ENCODE measurements at places on chromosomes 11 and 22. TPM values are rescaled to one million over a fixed set of nuclear protein-coding genes. Genes with fewer than 3 reads are reported as not detected.

GRCh38 chr11:102757823-102758549, 22.4 kb downstream of the MMP10 start:
- H3K27ac ChIP-seq, result no peak overlapping the region
- peak; percentile 89 for DNase-seq
- H3K27me3 ChIP-seq, result peaks cover 19% of the 10 kb centered on the region

GRCh38 chr22:16847271-16847670, 22.1 kb upstream of the XKR3 start:
- H3K27me3 ChIP-seq, result no peaks in the 10 kb centered on the region
- H3K36me3 ChIP-seq, result no peaks in the 10 kb centered on the region
- H3K4me1 ChIP-seq, result no peaks in the 10 kb centered on the region
- no peak for DNase-seq

GRCh38 chr11:40023724-40024123, 1435.7 kb downstream of the LRRC4C start:
- H3K27me3 ChIP-seq, result no peaks in the 10 kb centered on the region
- H3K27ac ChIP-seq, result no peak overlapping the region
- no peaks in the 10 kb centered on the region for H3K4me1 ChIP-seq
- no peaks in the 10 kb centered on the region for H3K36me3 ChIP-seq
- no peak overlapping the region for H3K4me3 ChIP-seq

- H3K27ac ChIP-seq, result no peak overlapping the region
- H3K36me3 ChIP-seq, result no peaks in the 10 kb centered on the region
- no peaks in the 10 kb centered on the region for H3K4me1 ChIP-seq
- H3K27me3 ChIP-seq, result peaks cover 27% of the 10 kb centered on the region
- no peak overlapping the region for H3K4me3 ChIP-seq
These were observed 35.8 kb upstream of the UBASH3B start for GRCh38 chr11:122619757-122620156.

GRCh38 chr22:35631597-35631996, 14.5 kb upstream of the MB start:
- H3K4me3 ChIP-seq, result no peak overlapping the region
- H3K27me3 ChIP-seq, result no peaks in the 10 kb centered on the region
- peaks cover 9% of the 10 kb centered on the region for H3K4me1 ChIP-seq
- no peak overlapping the region for H3K27ac ChIP-seq

GRCh38 chr11:64331569-64332371, 8.2 kb upstream of the CCDC88B start:
- H3K4me1 ChIP-seq, result peaks cover 7% of the 10 kb centered on the region
- H3K4me3 ChIP-seq, result no peak overlapping the region
- H3K27ac ChIP-seq, result no peak overlapping the region
- H3K36me3 ChIP-seq, result no peaks in the 10 kb centered on the region

- peaks cover 14% of the 10 kb centered on the region for H3K4me1 ChIP-seq
- peaks cover 4% of the 10 kb centered on the region for H3K27me3 ChIP-seq
- no peaks in the 10 kb centered on the region for H3K36me3 ChIP-seq
- no peak overlapping the region for H3K27ac ChIP-seq
These were observed 1.2 kb downstream of the FOLR3 start for GRCh38 chr11:72136684-72137262.

- H3K4me1 ChIP-seq, result no peaks in the 10 kb centered on the region
- H3K27ac ChIP-seq, result no peak overlapping the region
- no peaks in the 10 kb centered on the region for H3K27me3 ChIP-seq
- no peak overlapping the region for H3K4me3 ChIP-seq
- DNase-seq, result peak; percentile 43
These were observed 44.9 kb upstream of the RBFOX2 start for GRCh38 chr22:36073476-36073875.

- DNase-seq, result peak; percentile 75
- peak overlapping the region; percentile 28 for H3K4me3 ChIP-seq
- H3K36me3 ChIP-seq, result no peaks in the 10 kb centered on the region
- peaks cover 25% of the 10 kb centered on the region for H3K4me1 ChIP-seq
These were observed 25.5 kb downstream of the SCGB1A1 start for GRCh38 chr11:62444236-62444833.

GRCh38 chr11:123187248-123187647, 7.8 kb downstream of the CLMP start:
- peak overlapping the region; percentile 97 for H3K27ac ChIP-seq
- H3K4me3 ChIP-seq, result no peak overlapping the region
- peaks cover 42% of the 10 kb centered on the region for H3K4me1 ChIP-seq
- peak; percentile 42 for DNase-seq
- H3K36me3 ChIP-seq, result peaks cover 52% of the 10 kb centered on the region
- H3K27me3 ChIP-seq, result no peaks in the 10 kb centered on the region

DNA sequence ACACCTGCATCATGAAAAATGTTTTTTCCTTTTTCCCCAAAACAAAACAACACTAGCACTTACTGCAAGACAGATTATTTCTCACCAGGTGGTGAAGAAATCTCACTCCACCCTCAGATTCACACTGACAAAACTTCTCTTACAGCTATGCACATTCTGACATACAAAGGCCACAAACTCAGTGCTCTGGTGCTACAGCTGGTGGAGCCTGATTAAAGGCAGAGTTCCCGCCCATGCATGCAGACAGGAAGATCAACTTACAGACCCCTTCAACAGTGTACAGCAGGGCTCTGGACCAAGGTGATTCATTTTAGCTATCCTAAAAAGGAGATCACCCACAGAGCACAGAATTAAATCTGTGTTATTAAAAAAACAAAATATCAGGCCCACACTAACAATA, 112.6 kb downstream of the CADM1 start:
- peak; percentile 31 for DNase-seq
- H3K27me3 ChIP-seq, result no peaks in the 10 kb centered on the region
- no peaks in the 10 kb centered on the region for H3K4me1 ChIP-seq
- no peak overlapping the region for H3K27ac ChIP-seq
- no peaks in the 10 kb centered on the region for H3K36me3 ChIP-seq
- no peak overlapping the region for H3K4me3 ChIP-seq

DNA sequence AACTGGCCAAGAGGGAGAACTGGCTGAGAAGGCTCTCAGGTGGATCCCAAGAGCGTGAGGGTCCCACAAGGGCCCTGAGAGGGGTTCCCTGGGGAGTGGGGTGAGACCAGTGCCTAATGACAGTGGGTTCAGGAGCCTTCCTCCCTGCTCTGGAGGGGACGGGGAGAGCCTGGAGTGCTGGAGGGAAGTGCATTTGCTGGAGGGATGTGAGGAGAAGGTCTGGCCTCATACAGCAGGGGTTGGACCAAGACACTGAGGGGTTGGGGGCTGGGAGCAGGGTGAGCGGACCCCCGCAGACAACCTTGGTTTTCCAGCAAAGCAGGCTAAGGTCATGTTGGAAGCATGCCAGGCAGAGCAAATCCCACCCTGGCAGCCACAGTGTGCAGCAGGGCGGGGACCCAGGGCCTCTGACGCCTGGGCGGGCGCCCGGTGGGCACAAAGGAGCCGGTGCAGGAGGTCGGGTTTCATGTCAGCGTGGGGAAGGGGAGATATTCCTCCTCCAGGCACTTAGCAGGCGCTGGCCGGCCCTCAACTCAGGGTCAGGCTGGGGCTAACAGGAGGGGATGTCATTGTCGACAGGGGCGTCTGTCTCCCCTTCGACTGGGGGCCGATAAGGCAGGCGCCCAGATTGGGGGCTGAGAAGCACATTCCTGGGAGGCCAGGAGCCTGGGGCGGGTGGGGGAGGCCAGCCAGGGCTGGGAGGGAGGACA, 3.1 kb upstream of the DERL3 start:
- peaks cover 17% of the 10 kb centered on the region for H3K4me1 ChIP-seq
- H3K4me3 ChIP-seq, result no peak overlapping the region
- DNase-seq, result no peak
- no peak overlapping the region for H3K27ac ChIP-seq
- peaks cover 3% of the 10 kb centered on the region for H3K36me3 ChIP-seq
- no peaks in the 10 kb centered on the region for H3K27me3 ChIP-seq

GRCh38 chr11:67376063-67376820, 2.8 kb upstream of the CLCF1 start:
- DNase-seq, result no peak
- peaks cover 3% of the 10 kb centered on the region for H3K36me3 ChIP-seq
- no peaks in the 10 kb centered on the region for H3K27me3 ChIP-seq
- H3K27ac ChIP-seq, result no peak overlapping the region
- peaks cover 30% of the 10 kb centered on the region for H3K4me1 ChIP-seq

DNA sequence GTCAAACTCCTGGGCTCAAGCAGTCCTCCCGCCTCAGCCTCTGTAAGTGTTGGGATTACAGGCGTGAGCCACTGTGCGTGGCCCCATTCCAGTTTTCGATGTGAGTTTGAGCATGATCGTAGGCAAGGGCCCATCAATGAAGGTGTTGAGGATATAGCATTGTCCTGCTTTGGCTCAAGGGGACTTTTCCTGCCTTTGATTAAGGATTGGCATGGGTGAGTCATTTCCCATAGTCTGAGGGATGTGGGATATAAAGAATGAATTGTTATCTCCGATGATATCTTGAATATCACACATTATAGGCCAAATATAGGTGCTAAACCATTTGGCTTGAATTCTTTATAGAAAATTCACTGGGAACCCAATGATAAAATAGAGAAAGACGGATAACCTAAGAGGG, 30.4 kb downstream of the STIM1 start:
- no peak overlapping the region for H3K27ac ChIP-seq
- H3K4me3 ChIP-seq, result no peak overlapping the region
- no peaks in the 10 kb centered on the region for H3K36me3 ChIP-seq
- no peaks in the 10 kb centered on the region for H3K27me3 ChIP-seq

GRCh38 chr11:56817661-56818060, 69.2 kb upstream of the OR9G4 start:
- no peak overlapping the region for H3K4me3 ChIP-seq
- no peaks in the 10 kb centered on the region for H3K36me3 ChIP-seq
- no peaks in the 10 kb centered on the region for H3K27me3 ChIP-seq

GRCh38 chr11:47236482-47236881, 12.1 kb downstream of the ACP2 start:
- peak; percentile 68 for DNase-seq
- H3K27me3 ChIP-seq, result no peaks in the 10 kb centered on the region
- H3K4me1 ChIP-seq, result peaks cover 14% of the 10 kb centered on the region
- peaks cover 46% of the 10 kb centered on the region for H3K36me3 ChIP-seq
- no peak overlapping the region for H3K4me3 ChIP-seq
- no peak overlapping the region for H3K27ac ChIP-seq

DNA sequence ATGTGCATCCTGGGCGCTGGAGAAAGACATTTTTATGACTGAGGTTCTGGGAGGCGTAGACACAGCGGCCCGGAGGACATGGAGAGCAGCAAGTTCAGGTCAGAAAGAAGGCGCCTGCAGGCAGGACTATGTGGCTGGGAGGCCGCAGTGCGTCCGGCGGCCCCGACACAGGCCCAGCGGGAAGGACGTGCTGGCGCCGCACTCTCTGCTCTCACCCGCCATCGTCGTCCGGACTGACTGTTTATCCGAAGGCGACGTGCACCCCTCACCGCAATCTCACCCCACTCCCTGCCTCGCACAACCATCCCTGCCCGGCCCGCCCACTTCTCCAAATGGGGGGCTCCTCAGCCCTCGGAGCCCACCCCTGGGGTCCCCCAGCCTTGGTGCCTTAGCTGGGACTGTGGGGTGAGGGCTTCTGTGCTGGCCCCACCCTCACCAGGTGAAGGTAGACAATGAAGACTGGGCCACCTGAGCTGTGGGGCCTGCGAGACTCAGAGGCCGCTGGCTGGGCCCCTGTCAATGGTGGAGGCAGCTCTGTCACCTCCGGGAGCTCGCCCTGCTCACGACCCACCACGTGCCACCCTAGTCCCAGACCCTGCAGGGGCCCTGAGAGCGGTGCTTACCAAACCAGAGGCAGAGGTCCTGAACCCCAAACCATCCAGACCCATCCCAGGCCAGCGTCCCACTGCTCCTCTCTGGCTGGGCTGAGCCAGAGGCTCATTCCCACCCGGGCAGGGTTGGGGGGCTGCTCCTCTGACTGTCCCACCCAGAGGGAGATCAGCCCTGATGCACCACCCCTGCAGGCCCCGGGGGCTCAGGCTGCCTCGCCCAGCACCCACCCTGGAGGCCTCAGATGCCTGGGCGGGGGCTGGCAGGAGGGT, 16.2 kb upstream of the MUC5B start:
- H3K36me3 ChIP-seq, result no peaks in the 10 kb centered on the region
- no peak overlapping the region for H3K27ac ChIP-seq
- peaks cover 10% of the 10 kb centered on the region for H3K27me3 ChIP-seq
- no peaks in the 10 kb centered on the region for H3K4me1 ChIP-seq

- no peak overlapping the region for H3K4me3 ChIP-seq
- no peaks in the 10 kb centered on the region for H3K27me3 ChIP-seq
- H3K27ac ChIP-seq, result no peak overlapping the region
- H3K4me1 ChIP-seq, result no peaks in the 10 kb centered on the region
- DNase-seq, result no peak
These were observed 519.5 kb upstream of the LRRC4C start for GRCh38 chr11:41978945-41979344.

DNA sequence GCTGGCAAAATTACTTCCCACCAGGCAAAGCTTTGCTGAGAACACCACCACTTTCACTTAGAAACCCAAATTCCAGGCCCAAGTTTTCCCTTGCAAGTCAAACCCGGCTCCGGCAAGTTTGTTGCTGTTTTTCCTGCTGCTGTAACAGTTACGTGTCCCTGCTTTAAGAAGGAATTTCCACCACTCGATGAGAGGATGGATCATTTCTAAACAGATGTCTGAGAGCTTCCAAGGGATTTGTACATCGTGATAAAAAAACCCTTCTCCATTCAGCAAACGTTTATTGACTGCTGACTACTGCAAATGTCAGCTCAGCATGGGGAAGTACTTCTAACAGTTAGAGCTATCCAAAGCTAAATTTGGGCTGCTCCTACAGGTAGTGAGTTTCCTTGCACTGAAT, 19.7 kb downstream of the P2RX3 start:
- H3K27me3 ChIP-seq, result peaks cover 37% of the 10 kb centered on the region
- H3K27ac ChIP-seq, result no peak overlapping the region
- peak; percentile 54 for DNase-seq
- H3K36me3 ChIP-seq, result no peaks in the 10 kb centered on the region

- H3K27me3 ChIP-seq, result no peaks in the 10 kb centered on the region
- no peak overlapping the region for H3K4me3 ChIP-seq
- no peak overlapping the region for H3K27ac ChIP-seq
- no peak for DNase-seq
These were observed 12.5 kb downstream of the OTUB1 start for GRCh38 chr11:63998558-63999348.

- no peak overlapping the region for H3K4me3 ChIP-seq
- H3K4me1 ChIP-seq, result peaks cover 10% of the 10 kb centered on the region
- H3K27ac ChIP-seq, result no peak overlapping the region
- no peak for DNase-seq
- no peaks in the 10 kb centered on the region for H3K36me3 ChIP-seq
These were observed 72.0 kb downstream of the MICAL3 start for GRCh38 chr22:17952273-17952801.

GRCh38 chr11:121091492-121092152, 9.4 kb upstream of the TECTA start:
- no peak overlapping the region for H3K27ac ChIP-seq
- no peak overlapping the region for H3K4me3 ChIP-seq
- H3K4me1 ChIP-seq, result no peaks in the 10 kb centered on the region
- no peak for DNase-seq

- H3K27ac ChIP-seq, result no peak overlapping the region
- H3K4me1 ChIP-seq, result peaks cover 10% of the 10 kb centered on the region
- peak; percentile 35 for DNase-seq
- H3K27me3 ChIP-seq, result no peaks in the 10 kb centered on the region
- no peaks in the 10 kb centered on the region for H3K36me3 ChIP-seq
These were observed 3.8 kb downstream of the USP47 start for GRCh38 chr11:11845551-11845950.

Gene LSP1
- 0.11 TPM for polyA plus RNA-seq

Gene MS4A12
- polyA plus RNA-seq, result not detected

Gene RAB36
- 4.0 TPM for polyA plus RNA-seq

Gene TRIM48
- not detected for polyA plus RNA-seq

Gene DNAJB7
- not detected for polyA plus RNA-seq

Gene SLC35F2
- 4.9 TPM for polyA plus RNA-seq

Gene AIFM3
- 0.09 TPM for polyA plus RNA-seq

Gene EIF1AD
- 30.0 TPM for polyA plus RNA-seq

Gene APLNR
- polyA plus RNA-seq, result not detected

Gene OR5B21
- polyA plus RNA-seq, result not detected

Gene CWC15
- 38.4 TPM for polyA plus RNA-seq

Gene BIK
- 0.19 TPM for polyA plus RNA-seq
